ENCODE measurements at places on chromosomes 12 and 14.

DNA sequence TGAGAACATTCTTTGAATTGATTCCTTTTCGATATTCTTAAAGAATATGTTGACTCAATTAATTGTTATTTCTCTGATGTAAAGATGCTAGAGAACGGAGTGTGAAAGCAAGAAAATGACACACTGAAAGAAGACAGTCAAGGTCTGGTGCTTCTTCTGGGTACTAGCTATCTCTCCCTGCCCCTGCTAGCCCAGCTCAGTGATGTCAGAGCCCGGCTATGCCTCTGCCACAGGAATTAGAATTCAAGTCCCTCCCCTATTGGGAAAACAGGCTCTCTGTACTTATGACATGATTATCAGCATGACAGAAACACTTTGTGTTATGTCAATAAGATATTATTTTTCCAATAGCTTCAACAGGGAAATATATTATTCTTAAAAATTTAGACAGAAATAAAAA lies 252.4 kb downstream of the KCNC2 start:
- no peaks in the 10 kb centered on the region for H3K36me3 ChIP-seq
- no peaks in the 10 kb centered on the region for H3K27me3 ChIP-seq
- DNase-seq = no peak
- H3K4me1 ChIP-seq = no peaks in the 10 kb centered on the region
- no peak overlapping the region for H3K27ac ChIP-seq
- H3K4me3 ChIP-seq = no peak overlapping the region

DNA sequence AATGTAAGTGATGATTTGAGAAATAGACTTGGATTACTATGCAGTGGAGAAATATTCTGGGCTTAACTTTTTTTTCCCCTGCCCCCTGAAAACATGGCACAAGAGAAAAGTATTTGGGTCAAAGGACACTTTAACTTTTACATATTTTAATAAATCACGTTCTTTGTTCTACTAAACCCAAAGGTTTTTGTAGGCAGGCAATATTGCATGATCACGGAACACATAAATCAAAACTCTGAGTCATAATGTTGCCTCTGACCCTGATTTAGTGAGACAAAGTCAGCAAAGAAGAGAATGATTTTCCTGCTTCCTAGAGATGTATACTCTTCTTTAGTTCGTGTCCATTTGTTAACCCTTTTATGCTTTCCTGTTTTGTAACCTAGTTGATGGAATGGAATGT lies 38.0 kb downstream of the ABCD2 start:
- peaks cover 2% of the 10 kb centered on the region for H3K4me1 ChIP-seq
- peaks cover 65% of the 10 kb centered on the region for H3K36me3 ChIP-seq
- DNase-seq = no peak
- H3K4me3 ChIP-seq = no peak overlapping the region

DNA sequence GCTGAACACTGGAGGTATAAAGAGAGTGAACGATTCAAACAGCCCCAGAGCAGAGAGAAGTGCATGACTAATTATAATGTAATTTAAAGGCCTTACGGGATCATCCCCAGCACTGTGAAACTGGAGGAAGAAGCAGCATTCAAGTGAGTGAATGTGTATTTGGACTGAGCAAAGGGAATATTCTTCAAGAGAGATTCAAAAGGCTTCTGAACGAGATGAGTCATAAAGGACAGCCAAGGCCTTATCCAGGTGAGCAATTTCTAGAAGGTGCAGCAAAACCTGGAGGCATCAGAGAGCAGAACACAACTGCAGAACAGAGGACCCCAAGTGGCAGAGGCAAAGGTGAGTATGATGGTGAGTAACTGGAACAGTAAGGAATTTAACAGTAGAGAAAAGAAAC lies 127.2 kb downstream of the BCAT1 start:
- H3K27me3 ChIP-seq = no peaks in the 10 kb centered on the region
- no peak overlapping the region for H3K27ac ChIP-seq
- H3K4me3 ChIP-seq = no peak overlapping the region

DNA sequence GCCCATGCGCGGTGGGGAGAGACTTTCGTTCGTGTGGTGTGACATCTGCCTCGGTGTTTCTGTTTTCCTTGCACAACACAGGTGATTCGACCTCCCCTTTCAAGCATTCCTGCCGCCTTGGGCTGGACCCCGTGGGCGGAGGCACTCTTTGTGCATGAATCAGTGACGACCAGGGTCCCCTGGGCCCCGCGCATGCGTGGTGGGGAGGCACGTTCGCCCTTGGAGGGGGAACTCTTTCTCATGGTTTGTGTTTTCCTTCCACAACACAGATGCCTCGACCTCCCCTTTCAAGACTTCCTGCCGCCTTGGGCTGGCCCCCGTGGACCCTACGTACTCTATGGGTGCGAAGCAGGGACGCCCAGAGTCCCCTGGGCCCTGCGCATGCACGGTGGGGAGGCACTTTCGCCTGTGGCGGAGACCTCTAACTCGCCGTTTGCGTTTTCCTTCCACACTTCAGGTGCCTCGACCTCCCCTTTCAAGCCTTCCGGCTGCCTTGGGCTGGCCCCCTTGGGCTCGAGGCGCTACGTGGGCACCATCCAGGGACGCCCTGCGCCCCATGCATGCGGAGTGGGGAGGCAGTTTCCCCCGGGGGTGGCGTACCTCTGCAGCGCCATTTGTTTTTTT lies 340.9 kb downstream of the ALG10 start:
- H3K27me3 ChIP-seq = no peaks in the 10 kb centered on the region
- no peak for DNase-seq
- H3K27ac ChIP-seq = no peak overlapping the region
- no peaks in the 10 kb centered on the region for H3K36me3 ChIP-seq
- no peak overlapping the region for H3K4me3 ChIP-seq
- no peaks in the 10 kb centered on the region for H3K4me1 ChIP-seq

- peaks cover 46% of the 10 kb centered on the region for H3K27me3 ChIP-seq
- no peak overlapping the region for H3K27ac ChIP-seq
- no peak for DNase-seq
- H3K4me1 ChIP-seq = peaks cover 26% of the 10 kb centered on the region
Observed at GRCh38 chr14:64689289-64689688, 14.9 kb upstream of the PLEKHG3 start.

- peaks cover 47% of the 10 kb centered on the region for H3K27me3 ChIP-seq
- peaks cover 8% of the 10 kb centered on the region for H3K4me1 ChIP-seq
- H3K27ac ChIP-seq = no peak overlapping the region
- no peak overlapping the region for H3K4me3 ChIP-seq
- no peak for DNase-seq
Observed at GRCh38 chr12:62656591-62657362, 190.2 kb downstream of the MON2 start.

GRCh38 chr14:70006699-70007098 lies 127.5 kb downstream of the SMOC1 start:
- no peak overlapping the region for H3K27ac ChIP-seq
- H3K4me3 ChIP-seq = no peak overlapping the region
- no peaks in the 10 kb centered on the region for H3K4me1 ChIP-seq
- DNase-seq = no peak
- peaks cover 32% of the 10 kb centered on the region for H3K27me3 ChIP-seq

DNA sequence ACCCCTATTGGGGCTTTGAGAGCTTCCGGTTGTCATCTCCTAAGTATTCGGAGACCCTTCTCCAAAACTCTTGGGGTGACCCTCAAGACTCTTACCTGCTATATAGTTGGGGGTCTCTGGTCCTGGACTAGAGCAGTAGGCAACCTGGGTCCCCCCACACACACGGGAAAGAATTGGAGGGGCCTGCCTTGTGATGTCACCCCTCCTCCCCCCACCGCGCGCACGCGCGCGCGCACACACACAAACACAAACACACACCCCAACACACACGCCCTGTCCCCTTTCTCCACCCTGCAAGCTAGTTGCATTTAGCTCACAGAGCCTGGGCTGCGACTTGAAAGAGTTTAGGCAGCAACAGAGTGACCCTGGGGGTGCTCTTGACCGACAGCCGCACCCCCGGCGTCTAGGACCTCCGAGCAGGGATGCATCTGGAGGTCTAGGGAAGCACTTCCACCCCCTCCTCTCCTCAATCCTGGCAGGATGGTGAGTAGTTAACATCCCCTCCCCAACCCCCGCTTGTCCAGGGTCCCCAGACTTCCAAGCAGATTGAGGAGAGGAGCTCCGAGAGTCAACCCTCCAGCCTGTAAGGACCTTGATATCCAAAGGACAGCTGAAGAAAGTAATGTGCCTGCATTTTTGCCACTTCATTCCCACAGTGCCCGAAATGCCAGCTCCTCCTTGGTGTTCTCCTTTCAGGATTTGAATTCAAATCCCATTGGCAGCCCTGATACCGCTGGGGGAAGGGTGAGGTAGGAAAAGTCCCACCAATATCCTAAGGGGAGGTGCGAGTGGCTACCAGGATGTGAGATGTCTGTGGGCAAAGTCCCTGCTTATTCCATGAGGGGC lies 1.4 kb upstream of the DNAJC14 start:
- peaks cover 18% of the 10 kb centered on the region for H3K36me3 ChIP-seq
- H3K4me3 ChIP-seq = peak overlapping the region; percentile 97
- H3K27me3 ChIP-seq = no peaks in the 10 kb centered on the region
- peak overlapping the region; percentile 94 for H3K27ac ChIP-seq
- peak; percentile 71 for DNase-seq

GRCh38 chr12:7439579-7440505 lies 4.1 kb downstream of the CD163L1 start:
- H3K27me3 ChIP-seq = peaks cover 40% of the 10 kb centered on the region
- peaks cover 2% of the 10 kb centered on the region for H3K36me3 ChIP-seq
- H3K27ac ChIP-seq = no peak overlapping the region
- peak; percentile 40 for DNase-seq
- peaks cover 7% of the 10 kb centered on the region for H3K4me1 ChIP-seq
- H3K4me3 ChIP-seq = peak overlapping the region; percentile 39

DNA sequence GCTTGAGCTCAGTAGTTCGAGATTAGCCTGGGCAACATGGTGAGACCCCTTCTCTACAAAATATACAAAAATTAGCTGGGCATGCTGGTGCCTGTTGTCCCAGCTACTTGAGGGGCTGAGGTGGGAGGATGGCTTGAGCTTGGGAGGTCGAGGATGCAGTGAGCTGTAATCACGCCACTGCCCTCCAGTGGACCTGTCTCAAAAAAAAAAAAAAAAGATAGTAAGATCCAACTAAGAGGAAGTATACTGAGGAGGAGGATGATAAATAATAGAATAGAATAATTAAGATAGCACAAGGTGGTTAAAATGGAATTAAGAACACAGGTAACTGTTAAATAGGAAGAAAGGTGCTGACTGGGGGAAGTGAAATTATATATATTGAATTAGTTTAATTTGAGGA lies 37.0 kb upstream of the BAZ1A start:
- H3K4me1 ChIP-seq = no peaks in the 10 kb centered on the region
- H3K27me3 ChIP-seq = no peaks in the 10 kb centered on the region
- H3K27ac ChIP-seq = no peak overlapping the region
- H3K4me3 ChIP-seq = no peak overlapping the region
- H3K36me3 ChIP-seq = no peaks in the 10 kb centered on the region
- no peak for DNase-seq

GRCh38 chr12:56221232-56221756 lies 428 bp downstream of the RNF41 start:
- peak overlapping the region; percentile 99 for H3K4me3 ChIP-seq
- H3K27ac ChIP-seq = peak overlapping the region; percentile 93
- H3K4me1 ChIP-seq = peaks cover 54% of the 10 kb centered on the region
- no peaks in the 10 kb centered on the region for H3K27me3 ChIP-seq

DNA sequence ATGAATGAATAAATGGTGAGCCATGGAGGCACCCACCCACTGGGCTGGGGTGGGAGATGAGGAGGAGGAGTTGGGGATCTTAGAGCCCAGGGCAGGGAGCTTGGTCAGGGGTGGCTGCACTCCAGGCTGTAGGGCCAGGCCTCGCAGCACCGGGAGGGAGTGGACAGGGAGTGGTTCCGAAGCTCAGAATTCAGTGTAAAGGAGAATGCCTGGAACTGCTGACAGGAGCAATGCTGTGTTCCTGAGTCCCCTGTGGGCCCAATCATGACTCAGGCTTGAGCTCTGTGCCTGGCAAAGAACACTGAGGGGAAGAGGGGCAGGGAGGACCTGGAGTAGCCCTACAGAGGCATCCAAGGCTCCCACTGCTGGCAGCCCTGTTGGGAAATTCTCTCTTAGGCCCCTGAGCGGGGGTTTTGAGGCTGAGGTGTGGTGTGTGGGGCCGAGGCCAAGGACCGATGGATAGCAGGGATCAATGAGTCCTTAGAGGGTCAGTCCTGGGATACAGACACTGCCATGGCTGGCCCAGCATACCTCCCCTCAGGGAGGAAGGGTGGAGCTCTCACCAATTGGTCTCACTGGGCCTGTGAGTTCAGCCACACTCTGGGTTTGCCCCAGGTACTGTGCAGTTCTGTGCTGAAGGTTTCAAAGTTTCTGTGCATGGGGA lies 9.5 kb upstream of the RABGGTA start:
- no peak for DNase-seq
- no peaks in the 10 kb centered on the region for H3K36me3 ChIP-seq
- H3K27ac ChIP-seq = peak overlapping the region; percentile 39
- no peak overlapping the region for H3K4me3 ChIP-seq

- no peak overlapping the region for H3K4me3 ChIP-seq
- no peaks in the 10 kb centered on the region for H3K4me1 ChIP-seq
- H3K36me3 ChIP-seq = no peaks in the 10 kb centered on the region
Observed at GRCh38 chr12:5798242-5799015, 146.6 kb downstream of the ANO2 start.

DNA sequence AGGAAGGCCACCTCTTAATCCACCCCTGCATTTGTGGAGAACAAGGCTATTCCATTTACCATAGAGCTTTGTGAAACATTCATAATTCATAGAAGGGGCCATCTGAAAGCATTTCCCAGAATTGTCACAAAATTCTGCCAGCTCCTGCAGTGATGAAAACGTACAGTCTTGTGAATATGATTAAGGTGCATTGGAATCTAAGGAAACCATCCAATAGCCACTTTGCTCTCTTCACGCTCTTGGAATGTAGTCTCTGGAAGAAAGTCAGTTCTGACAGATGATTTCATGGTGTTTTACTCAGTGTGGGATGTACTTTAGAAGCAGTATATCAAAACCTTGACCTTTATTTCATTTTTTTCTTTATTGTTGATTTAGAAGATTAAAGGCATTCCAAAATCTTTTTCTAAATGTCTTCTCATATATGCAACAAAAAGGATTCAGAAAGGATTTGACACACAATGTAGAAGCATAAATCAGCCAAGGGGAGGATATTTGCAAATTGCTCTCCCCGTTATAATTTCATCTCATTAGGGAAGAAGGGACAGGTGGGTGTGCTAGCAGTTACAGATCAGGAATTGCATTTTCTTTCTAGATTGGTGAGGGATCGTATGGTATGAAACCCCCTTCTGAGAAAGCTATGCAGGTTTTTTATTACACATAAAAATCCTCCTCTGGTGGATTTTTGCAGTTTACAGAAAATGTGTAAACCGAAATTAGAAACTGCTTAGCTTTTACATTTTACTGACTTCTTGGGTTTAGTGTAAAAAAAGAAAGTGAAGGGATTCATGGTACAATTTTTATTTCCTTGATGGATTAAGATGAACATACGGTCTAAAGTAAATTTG lies 390.2 kb downstream of the LRIG3 start:
- no peak overlapping the region for H3K27ac ChIP-seq
- H3K4me1 ChIP-seq = no peaks in the 10 kb centered on the region
- no peaks in the 10 kb centered on the region for H3K27me3 ChIP-seq
- H3K4me3 ChIP-seq = no peak overlapping the region
- H3K36me3 ChIP-seq = no peaks in the 10 kb centered on the region

- peaks cover 13% of the 10 kb centered on the region for H3K36me3 ChIP-seq
- H3K27ac ChIP-seq = no peak overlapping the region
- H3K4me1 ChIP-seq = peaks cover 18% of the 10 kb centered on the region
- peaks cover 8% of the 10 kb centered on the region for H3K27me3 ChIP-seq
- peak; percentile 49 for DNase-seq
Observed at GRCh38 chr12:94133964-94134795, 14.2 kb upstream of the PLXNC1 start.

All from activated naive CD4-positive, alpha-beta T cell treated with anti-CD3 and anti-CD28 coated beads, Interleukin-2, amount 10 ng/mL, durations not matched to agents 7 days and 5 days (primary cell).